Activated naive CD4-positive, alpha-beta T cell (primary cell): ENCODE measurements at places on chromosomes 6 and 20.

GRCh38 chr6:139028658-139029469 is at the start of gene ABRACL:
Gene ABRACL (plus strand): TSS chr6:139028745. CDS start chr6:139034161, 5,416 bp downstream.
- peak; percentile 65 for DNase-seq

DNA sequence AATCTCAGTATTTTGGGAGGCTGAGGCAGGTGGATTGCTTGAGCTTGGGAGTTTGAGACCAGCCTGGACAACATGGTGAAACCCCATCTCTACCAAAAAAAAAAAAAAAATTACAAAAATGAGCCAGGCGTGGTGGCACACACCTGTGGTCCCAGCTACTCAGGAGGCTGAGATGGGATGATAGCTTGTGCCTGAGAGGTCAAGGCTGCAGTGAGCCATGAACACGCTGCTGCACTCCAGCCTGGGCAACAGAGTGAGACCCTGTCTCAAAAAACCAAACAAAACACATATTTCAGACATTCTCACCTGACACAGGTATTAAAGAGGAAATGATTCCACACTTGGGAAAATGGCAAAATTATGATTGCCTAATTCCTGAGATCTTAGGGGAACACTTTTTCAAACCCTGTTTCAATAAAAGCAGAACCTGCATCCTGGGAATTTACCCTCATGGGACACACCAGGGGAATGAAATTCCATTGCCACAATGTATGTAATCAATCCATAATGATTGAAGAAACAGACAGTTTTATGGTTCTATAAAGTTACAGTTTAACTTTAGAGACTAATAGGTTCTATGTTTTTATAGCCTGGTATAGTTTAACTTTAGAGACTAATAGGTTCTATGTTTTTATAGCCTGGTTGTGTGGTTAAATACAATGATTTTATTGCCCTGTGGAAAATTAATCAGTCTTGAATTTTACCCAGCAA is 29.6 kb upstream of the DNAAF9 start:
- no peak for DNase-seq

- DNase-seq = no peak
Measured at GRCh38 chr6:83470001-83470400, 39.1 kb upstream of the ME1 start.

GRCh38 chr6:96016334-96017069 is 728 bp downstream of the FUT9 start:
- DNase-seq = no peak

- no peak for DNase-seq
Measured at GRCh38 chr6:93454533-93454932, 35.2 kb upstream of the EPHA7 start.

DNA sequence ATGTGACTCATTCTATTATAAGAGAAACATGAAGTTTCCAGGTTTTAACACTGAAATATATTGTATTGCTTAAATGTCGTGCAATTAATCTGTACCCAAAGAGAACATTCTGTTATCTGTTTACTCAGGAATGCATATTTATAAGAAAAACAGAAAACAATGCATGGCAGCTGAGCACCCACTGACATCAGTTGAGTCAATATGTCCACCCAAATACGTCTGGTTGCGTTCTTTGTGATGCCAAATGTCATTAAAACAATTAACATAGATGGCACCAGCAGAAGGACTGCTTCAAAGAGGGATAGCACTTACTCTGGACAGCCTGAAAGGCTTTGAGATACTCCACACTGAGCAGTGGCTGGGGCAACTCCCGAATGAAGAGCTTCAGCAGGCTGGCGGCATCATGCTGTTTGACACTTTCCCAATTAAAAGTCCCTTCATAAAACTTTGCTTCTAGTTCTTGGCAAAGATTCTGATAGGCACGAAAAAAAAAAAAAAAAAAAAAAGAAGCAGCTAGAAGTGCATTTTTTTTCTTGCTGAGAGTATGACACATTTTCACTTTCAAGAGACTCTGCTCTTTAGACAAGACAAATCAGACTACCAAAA is 102.3 kb downstream of the ARHGAP18 start:
- DNase-seq = no peak

- DNase-seq = no peak
Measured at GRCh38 chr6:139003751-139004150, 15.7 kb upstream of the REPS1 start.

GRCh38 chr6:70369332-70369950 is 43.9 kb upstream of the FAM135A start:
- peak; percentile 32 for DNase-seq

DNA sequence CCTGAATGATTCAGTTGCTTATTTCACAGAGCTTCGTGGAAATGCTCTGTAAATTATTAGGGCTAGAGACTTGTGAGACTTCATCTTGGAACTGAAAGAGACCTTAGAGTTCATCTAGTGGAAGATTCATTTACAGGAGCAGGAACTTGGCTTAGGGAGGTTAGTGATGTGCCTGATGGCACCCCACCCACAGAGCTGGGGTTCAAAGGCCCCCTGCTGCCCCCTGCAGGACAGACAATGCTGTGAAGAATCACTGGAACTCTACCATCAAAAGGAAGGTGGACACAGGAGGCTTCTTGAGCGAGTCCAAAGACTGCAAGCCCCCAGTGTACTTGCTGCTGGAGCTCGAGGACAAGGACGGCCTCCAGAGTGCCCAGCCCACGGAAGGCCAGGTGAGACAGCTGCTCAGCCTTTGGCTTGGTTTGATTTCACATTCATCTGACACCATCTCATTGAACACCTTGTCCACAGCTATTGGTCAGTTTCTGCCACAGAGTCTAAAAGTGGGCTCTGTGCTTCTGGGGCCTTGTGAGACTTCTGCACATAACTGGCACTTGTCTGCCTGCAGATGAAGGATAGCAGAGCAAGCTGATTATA is 25.1 kb downstream of the MYBL2 start:
- DNase-seq = no peak

- no peak for DNase-seq
Measured at GRCh38 chr20:59019217-59019616, at the start of gene TUBB1. Gene TUBB1 (plus strand): TSS chr20:59019429. CDS start chr20:59019523, 94 bp downstream.

GRCh38 chr20:24497851-24498250 is 28.4 kb downstream of the SYNDIG1 start:
- DNase-seq = no peak

GRCh38 chr6:22473991-22474682 is 95.2 kb upstream of the HDGFL1 start:
- DNase-seq = no peak

GRCh38 chr6:6878887-6879585 is 228.7 kb upstream of the RREB1 start:
- DNase-seq = no peak

- DNase-seq = peak; percentile 5
Measured at GRCh38 chr20:53660078-53660909, 66.7 kb upstream of the ZNF217 start.

GRCh38 chr6:26065952-26066380 is 21.3 kb upstream of the HFE start:
- DNase-seq = no peak

DNA sequence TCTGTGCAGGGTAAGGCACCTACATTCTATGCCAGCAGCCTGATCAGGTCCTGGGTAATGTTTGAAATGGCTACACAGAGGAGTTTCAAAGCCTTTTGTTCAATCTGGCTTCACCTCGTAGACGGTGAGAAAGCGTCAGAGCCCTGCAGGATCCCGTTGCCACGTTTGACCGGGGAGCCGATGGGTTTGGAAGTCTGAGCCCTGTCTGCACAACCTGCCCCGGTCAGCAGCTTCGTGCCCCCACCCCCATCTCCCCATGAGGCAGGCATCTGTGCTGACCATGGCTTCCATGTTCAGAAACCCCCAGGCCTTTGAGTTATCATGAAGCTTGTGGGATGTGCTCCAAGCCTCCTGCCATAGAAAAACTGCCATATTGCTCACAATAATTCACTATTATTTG is 63.9 kb downstream of the PTPN1 start:
- DNase-seq = no peak

- no peak for DNase-seq
Measured at GRCh38 chr6:72669324-72669723, 47.5 kb downstream of the KCNQ5 start.

- DNase-seq = no peak
Measured at GRCh38 chr6:127877231-127877630, 23.6 kb downstream of the THEMIS start.

GRCh38 chr6:189676-190075 is 102.6 kb upstream of the DUSP22 start:
- no peak for DNase-seq

DNA sequence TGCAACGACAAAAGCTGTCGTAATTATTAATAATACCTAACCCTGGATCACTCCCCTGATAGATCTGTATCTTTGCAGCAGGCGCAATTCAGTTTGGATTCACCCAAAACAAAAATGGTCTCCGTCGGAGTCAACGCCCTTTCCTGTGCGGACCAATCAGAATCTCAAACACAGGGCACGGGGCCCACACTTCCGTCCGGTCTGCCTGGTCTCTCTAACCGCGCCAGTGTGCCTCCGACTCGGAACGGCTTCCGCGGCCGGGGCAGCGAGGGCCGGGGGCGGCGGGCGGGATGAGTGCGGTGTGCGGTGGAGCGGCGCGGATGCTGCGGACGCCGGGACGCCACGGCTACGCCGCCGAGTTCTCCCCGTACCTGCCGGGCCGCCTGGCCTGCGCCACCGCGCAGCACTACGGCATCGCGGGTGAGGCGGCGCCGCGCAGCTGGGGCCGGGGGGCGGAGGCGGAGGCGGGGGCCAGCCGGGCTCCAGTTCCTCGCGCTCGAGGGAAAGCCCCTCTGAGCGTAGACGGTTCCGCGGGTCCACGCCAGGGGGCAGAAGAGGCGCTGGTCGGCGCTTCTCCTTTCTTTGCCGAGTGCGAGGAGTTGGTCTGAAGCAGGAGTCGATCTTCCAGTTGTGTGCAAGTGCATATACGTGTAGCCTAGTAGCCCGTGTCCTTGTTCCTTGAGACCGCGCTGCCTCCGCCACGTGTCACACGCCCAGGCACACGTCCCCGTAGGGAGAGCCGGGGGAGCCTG is at the start of gene PEX7:
Gene PEX7, plus strand, starts transcription at position 217 of the 752 bp plus-strand sequence. Its CDS starts 74 bp downstream, at position 291.
- peak; percentile 75 for DNase-seq

- no peak for DNase-seq
Measured at GRCh38 chr20:1632178-1632577, 12.4 kb upstream of the SIRPB1 start.

DNA sequence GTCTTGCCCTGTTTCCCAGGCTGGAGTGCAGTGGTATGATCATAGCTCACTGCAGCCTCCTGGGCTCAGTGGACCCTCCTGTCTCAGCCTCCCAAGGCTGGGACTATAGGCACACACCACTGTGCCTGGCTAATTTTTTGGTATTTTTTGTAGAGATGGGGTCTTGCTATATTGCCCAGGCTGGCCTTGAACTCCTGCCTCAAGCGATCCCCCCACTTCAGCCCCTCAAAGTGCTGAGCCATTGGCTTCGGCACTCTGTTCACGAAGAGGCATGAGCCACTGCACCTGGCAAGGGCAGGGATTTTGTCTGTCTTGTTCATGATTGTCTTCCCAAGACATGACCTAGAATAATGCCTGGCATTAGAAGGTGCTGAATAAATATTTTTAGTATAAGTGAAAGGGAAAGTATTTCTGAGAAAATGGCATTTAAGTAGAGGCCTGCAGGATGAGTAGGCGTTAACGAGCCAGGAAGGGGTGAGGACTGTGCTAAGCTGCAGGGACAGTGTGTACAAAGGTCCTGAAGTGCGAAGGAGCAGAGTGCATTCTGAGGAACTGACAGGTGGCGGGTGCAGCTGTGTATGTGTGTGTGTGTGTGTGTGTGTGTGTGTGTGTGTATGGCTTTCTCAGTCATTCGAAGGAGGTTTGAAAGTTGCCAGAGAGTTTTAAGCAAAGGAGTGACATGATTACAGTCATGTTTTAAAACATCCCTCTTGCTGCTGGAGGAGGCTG is 43.0 kb downstream of the VEGFA start:
- no peak for DNase-seq

DNA sequence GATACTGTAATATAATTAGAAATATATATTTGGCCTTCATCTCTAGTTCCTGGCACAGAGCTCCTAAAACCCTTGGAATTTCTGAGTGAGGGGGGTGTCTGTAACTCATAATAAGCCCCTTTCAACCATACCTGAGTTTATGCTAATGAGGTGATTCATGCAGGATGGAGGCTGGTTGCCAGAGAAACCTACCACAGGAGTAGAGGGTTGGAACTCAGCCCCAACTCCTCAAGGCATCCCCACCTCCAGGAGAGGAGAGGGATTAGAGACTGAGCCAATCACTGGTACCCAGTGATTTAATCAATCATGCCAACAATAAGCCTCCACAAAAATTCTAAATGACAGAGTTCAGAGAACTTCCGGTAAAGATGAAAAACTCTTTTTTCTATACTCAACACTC is 17.5 kb downstream of the UQCC1 start:
- no peak for DNase-seq

GRCh38 chr6:18168264-18168663 is 13.0 kb downstream of the KDM1B start:
- DNase-seq = no peak

DNA sequence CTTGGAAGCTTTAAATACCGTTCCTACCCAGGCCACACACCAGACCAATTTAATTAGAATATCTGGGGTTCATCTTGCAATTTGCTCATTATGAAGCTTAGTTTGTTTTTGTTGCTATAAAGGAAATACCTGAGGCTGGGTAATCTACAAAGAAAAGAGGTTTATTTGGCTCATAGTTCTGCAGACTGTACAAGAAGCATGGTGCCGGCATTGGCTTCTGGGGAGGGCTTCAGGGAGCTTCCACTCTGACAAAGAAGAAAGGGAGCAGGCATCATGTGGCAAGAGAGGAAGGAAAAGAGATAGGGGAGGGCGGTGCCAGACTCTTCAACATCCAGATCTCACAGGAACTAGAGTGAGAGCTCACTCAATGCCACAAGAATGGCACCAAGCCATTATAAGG is 73.6 kb downstream of the RNF182 start:
- no peak for DNase-seq

DNA sequence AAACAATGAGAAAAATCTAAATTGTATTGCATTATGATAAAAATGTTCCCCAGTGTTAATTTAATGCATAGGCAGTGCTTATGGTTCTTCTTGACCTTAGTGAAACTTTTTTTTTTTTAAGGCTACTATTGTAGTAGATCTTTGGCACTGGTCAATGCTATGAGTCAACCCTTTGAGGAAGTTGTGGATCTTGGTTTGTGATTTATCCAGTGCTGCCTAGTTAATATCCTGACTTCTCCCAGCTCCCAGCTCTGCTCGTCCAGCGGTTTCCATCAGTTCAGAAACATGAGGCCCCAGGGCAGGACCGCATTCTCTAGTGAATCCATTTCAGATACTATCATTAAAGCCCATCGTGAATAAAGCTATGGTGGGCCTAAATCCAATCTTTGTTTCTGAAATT is 364.5 kb upstream of the JARID2 start:
- DNase-seq = no peak

GRCh38 chr6:42030585-42031506 is 19.5 kb upstream of the TAF8 start:
- no peak for DNase-seq

DNA sequence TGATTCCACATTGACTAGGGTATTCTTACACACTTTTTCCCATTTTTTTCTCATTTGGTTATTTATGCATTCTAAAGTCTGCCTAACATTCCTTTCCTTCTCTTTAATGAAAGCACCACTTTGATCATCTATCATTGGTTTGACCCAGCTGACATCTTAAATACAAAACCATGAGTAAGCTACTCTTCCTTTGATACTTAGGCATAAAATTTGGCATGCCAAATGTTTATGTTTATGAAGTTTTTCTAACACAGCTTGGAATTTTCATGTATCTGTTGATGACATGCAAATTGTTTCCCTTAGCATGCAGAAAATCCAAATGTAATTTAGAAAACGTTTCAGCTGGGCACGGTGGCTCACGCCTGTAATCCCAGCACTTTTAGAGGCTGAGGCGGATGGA is 534.9 kb downstream of the QKI start:
- no peak for DNase-seq
